Bladder microvascular endothelial cell (primary cell): ENCODE measurements at places on chromosomes 7 and 10. TPM values are rescaled to one million over a fixed set of nuclear protein-coding genes. Genes with fewer than 3 reads are reported as not detected.

The CRYGN gene
- not detected in 2 replicates for total RNA-seq

The FAM200A gene
- total RNA-seq: 2.9 and 4.8 TPM in 2 replicates

The KCNIP2 gene
- total RNA-seq: 0.31 and 0.65 TPM in 2 replicates

The AKR1C3 gene
- 35.9 and 102 TPM in 2 replicates for total RNA-seq

The TLX1 gene
- not detected in 2 replicates for total RNA-seq

The LEP gene
- total RNA-seq: not detected in 2 replicates

The MPP7 gene
- total RNA-seq: 0.32 and 10.6 TPM in 2 replicates

The ST8SIA6 gene
- total RNA-seq: 0.16 and 0.25 TPM in 2 replicates

The GPR85 gene
- 0.13 and 0.97 TPM in 2 replicates for total RNA-seq

The TPK1 gene
- 12.5 and 28.9 TPM in 2 replicates for total RNA-seq

The PTPN20 gene
- total RNA-seq: 0.44 and 0.49 TPM in 2 replicates

The HMX2 gene
- not detected in 2 replicates for total RNA-seq

The RNLS gene
- 0.65 and 1.6 TPM in 2 replicates for total RNA-seq

The HOXA11 gene
- total RNA-seq: 0.31 and 0.49 TPM in 2 replicates
